Upper lobe of right lung (tissue), 1 donor: ENCODE measurements at places on chromosomes 11 and 22.

DNA sequence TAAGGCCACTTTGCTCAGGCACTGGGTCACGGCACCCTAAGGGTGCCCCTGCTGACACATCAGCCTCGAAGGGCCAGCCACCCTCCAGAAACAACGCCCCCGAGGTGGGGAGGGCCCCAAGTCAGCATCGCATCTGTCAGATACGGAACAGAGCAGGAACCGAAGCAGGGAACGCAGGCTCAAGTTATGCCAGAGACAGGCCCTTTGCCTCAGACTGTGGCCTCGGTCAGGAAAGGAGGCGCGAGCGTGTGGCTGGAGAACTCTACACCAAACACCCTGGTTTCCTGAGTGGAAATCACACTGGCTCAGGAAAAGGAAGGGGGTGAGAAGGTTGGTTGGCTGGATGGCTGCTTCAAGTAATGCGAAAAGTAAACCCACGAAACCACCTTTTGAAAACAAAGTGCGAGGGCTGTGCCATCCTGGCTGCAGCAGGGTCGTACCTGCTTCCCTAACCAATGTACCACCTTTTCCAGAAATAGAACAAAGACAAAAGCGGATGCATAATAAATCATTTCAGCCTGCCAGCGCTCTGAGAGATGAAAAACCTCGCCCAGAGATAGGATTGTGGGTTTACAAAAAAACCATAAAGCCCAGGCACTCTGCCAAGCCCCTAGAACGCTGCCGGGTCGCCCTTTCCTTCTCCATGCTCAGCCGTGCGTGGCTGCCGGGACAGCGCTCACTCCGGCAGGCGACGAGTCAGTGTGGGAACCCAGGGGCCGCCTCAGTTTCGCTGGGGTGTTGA is 38.6 kb downstream of the TRMU start:
- no peak for DNase-seq

DNA sequence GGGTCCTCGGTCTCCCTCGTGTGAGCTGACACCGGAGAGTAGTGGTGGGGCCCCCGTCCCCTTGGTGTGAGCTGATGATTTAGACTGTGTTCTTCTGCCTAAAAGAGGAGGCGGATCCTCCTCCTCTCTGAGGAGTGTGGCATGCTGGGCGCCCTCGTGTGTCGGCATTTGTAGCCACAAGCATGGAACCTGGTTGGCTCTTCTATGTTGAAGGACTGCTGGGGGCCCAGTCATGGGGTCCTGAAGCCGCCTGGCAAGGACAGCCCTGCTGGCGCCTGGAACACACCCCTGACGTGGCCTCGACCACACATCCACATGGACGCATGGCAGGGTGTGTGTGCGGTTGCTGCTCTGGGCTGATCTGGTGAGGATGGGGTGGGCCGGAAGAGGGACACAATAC is 50.2 kb downstream of the AP2A2 start:
- DNase-seq = no peak

GRCh38 chr22:36753916-36754315 is 22.0 kb downstream of the IFT27 start:
- DNase-seq = peak; percentile 55

DNA sequence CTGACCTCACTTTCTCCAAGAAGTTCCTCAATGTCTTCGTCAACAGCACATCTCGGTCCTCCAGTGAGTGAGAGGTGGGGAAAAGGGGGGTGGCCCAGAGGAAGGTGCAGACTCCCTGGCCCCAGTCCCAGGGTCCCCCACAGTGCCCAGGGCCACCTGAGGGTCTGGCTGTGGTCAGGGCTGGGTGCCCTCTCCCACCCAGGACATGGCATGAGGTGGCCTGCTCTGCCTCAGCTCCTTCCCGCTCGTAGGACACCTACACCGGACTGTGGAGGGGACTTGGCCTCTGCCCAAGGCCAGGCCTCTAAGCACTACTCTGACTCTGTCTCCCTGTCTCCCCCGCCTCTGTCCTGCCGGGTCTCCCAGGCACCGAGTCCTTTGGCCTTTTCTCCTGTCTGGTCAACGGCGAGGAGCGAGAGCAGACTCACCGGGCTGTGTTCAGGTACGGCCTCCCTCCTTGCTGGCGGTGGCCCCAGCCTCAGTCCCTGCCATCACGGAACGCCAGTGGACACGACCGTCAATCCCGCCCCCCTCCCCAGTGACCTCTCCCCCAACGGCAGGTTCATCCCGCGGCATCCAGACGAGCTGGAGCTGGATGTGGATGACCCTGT is 4.5 kb downstream of the MAPK8IP2 start:
- no peak for DNase-seq
